ENCODE measurements at places on chromosomes 16 and 17.

DNA sequence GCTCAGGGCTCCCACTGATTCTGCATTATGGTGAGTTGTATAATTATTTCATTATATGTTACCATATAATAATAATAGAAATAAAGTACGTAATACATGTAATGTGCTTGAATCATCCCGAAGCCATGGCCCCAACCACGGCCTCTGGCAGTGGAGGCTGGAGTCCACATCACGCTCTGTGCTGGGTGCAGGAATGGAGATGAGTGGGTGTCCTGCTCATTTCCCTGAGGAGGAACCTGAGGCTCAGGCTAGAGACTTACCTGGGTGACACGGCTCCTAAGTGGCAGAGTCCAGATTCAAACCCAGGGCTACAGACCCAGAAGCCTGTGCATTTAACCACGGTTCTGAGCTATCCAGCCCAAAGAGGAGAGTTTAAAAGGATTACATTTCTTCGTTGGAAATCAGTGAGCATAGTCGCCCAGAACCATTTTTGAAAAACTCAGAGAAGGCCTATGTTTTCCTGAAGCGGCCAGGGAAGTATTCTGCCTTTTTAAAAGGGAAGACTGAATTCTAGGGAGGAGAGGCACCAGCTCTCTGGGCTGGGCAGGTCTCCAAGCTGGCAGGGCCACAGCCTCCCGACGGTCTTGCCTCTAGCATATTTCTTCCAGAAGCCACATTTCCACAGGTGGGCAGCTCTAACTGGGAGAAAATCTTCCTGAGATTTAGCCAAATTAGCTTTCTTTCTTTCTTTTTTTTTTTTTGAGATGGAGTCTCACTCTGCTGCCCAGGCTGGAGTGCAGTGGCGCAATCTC, 6.7 kb downstream of the IL4R start:
- no peak for DNase-seq

DNA sequence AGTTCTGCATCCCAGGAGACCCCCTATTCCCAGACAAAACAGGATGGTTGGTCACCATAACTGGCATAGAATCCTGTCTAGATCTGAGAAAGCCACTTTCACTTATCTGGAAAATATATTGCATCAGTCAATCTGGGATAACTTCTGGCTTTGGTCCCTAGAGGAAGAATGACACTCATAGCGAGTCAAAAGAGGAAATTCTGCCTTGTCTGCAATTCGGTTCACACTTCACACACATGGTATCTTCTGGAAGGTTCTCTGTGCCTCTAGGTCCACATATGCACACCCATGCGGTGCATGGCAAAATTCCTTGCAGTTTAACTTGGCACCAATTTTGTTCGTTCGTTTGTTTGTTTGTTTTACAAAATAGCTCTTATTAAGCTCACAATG, 49.2 kb upstream of the WSCD1 start:
- DNase-seq, result no peak

DNA sequence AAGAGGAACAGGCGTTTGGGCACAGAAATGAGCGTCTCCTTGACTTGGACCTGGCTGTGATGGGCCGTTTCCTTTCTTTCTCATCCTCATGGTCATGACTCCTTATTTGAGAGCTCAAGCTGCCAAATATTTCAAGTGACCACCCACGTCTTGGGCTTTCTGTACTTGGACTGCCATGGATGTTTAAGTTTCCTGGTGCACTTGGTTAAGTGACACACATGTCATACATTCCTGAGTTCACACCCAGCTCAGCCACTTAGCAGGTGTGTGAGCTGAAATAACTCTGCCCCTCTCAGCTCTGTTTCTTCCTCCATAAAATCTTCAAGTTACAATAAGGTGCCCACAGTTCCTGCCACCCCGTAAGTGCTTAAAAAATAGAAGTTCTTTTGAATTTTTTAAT, 114.5 kb downstream of the CLEC16A start:
- DNase-seq, result no peak

DNA sequence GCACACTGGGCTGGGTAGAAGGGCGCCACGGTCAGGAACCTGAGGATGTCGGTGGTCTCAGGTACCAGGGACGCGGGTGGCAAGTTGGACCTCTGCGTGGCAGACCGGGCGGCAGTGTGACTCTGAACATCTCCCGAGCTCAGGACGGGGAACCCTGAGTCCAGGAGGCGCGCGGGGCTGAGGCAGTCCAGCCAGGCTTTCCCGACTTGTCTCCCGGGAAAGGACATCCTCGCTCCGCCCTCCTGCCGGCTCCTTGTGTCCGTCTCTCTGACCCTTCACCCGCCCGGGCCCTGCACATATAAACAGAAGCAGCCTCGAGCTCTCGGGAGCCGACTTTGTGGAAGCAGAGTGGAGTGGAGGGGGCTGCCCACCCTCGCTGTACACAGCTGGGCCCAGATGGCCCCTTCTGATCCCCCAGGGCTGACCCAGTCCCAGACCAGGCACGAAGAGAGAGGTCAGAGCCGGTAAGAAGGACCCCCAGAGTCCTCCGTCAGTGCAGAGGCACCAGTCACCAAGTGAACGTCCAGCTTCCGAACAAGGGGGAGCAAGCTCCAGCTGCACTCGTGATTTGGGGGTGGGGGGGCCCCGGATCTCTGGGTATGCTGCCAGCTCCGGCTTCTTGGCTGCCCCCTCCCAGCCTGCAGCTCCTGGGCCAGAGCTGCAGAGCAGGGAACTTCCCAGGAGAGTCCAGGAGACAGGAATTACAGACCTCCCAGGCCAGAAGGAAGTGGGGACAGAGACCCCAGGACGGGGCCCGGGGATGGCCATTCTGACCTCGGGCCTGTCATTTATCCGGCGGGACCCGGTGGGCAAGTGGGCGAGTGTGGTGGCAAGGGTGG, 8.5 kb upstream of the P2RX1 start:
- DNase-seq, result no peak

GRCh38 chr17:66549731-66550207, 247.4 kb downstream of the PRKCA start:
- DNase-seq, result no peak

All from CD8-positive, alpha-beta memory T cell (primary cell).